ENCODE measurements at places on chromosomes 7 and 10.

- H3K36me3 ChIP-seq = no peaks in the 10 kb centered on the region
- no peak overlapping the region for H3K27ac ChIP-seq
- H3K4me1 ChIP-seq = no peaks in the 10 kb centered on the region
- H3K27me3 ChIP-seq = no peaks in the 10 kb centered on the region
- no peak overlapping the region for H3K4me3 ChIP-seq
- no peak for DNase-seq
Measured at GRCh38 chr10:71029411-71029892, 141.1 kb upstream of the PCBD1 start.

GRCh38 chr7:1858435-1859265 is 188.6 kb downstream of the ELFN1 start:
- H3K4me1 ChIP-seq = no peaks in the 10 kb centered on the region
- no peak overlapping the region for H3K27ac ChIP-seq
- no peaks in the 10 kb centered on the region for H3K36me3 ChIP-seq
- DNase-seq = peak; percentile 61
- H3K27me3 ChIP-seq = no peaks in the 10 kb centered on the region
- H3K4me3 ChIP-seq = no peak overlapping the region

DNA sequence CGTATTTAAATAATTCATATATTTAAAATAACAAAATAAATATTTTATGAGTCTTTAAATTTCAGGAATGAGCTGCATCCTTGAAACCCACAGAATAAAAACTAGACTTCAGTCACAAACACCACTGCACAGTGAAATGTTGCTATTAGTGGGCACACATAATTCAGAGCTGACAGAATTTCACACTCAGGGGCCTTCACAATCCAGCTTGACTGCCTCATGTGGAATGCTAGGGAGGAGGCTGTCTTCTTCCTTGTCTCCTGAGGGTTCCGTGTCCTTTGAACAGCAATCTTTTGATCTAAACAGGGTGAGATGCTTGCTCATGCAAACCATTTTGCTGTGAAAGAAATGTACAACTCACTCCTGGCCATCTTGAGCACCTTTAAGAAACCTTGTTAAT is 346.7 kb downstream of the CCSER2 start:
- H3K4me3 ChIP-seq = no peak overlapping the region
- H3K36me3 ChIP-seq = no peaks in the 10 kb centered on the region
- DNase-seq = no peak
- H3K27ac ChIP-seq = no peak overlapping the region
- H3K4me1 ChIP-seq = no peaks in the 10 kb centered on the region
- H3K27me3 ChIP-seq = peaks cover 7% of the 10 kb centered on the region

DNA sequence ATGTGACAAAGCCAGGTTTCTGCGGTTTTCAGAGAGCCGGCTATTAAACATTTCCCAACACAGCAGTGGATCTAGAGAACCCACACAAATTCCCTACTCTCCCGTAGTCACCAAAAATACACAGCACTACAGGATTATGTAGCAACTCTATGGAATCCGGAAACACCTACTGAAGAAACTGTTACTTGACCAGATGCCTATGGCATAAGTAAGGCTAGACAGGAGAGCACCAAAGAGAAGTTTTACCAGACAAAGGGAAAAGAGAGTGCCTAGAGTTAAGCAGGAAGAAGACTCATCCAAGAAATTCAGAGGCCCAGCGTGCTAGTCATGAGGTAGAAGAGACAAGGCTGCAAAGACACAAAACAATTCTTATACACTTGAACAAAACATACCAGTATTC is 321.1 kb downstream of the PARD3 start:
- no peak for DNase-seq
- H3K27ac ChIP-seq = peak overlapping the region; percentile 86
- no peak overlapping the region for H3K4me3 ChIP-seq
- H3K36me3 ChIP-seq = no peaks in the 10 kb centered on the region

DNA sequence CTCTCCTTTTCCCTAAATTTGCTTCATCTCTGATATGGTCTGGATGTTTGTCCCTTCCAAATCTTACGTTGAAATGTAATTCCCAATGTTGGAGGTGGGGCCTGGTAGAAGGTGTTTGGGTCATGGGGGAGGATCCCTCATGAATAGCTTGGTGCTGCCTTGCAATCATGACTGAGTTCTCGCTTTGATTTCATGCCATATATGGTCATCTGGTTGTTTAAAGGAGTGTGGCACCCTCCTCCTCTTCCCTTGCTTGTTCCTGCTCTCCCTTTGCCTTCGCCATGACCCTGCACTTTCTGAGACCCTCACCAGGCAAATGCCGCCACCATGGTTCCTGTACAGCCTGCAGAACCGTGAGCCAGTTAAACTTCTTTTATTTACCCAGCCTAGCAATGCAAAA is 14.5 kb downstream of the NOBOX start:
- no peak for DNase-seq
- no peaks in the 10 kb centered on the region for H3K36me3 ChIP-seq
- H3K4me3 ChIP-seq = no peak overlapping the region

- no peak overlapping the region for H3K4me3 ChIP-seq
- peak overlapping the region; percentile 64 for H3K27ac ChIP-seq
- no peaks in the 10 kb centered on the region for H3K27me3 ChIP-seq
- peaks cover 62% of the 10 kb centered on the region for H3K36me3 ChIP-seq
- DNase-seq = no peak
Measured at GRCh38 chr7:129875160-129875559, 77.6 kb downstream of the UBE2H start.

All from RWPE2 (cell line).